Muscle of arm (tissue), 14 donors: ENCODE measurements at places on chromosomes 2 and 18. TPM values are rescaled to one million over a fixed set of nuclear protein-coding genes. Genes with fewer than 3 reads are reported as not detected.

Gene TFCP2L1
- 0.14 TPM for polyA plus RNA-seq

Gene REG3A
- polyA plus RNA-seq: not detected

Gene FAM228A
- polyA plus RNA-seq: 0.65 TPM

DNA sequence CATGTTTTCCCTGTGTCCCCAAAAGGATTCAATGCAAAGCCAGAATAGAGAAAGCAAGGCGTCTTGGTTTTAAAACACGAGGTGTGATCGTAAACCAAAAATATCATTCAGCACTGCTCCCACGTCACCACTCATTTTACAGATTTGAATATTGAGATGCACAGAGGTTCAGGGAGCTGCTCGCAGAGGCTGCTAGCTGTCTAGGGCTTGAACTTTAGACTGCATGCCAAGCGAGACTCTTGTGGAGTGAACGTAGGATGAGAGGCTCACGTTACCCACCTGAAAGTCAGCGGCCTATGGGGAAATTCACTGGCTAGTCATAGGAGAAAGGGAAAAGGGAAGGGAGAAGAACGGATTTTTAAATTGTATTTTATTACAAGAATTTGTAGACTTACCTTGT lies 130.1 kb downstream of the MBP start:
- DNase-seq: no peak

DNA sequence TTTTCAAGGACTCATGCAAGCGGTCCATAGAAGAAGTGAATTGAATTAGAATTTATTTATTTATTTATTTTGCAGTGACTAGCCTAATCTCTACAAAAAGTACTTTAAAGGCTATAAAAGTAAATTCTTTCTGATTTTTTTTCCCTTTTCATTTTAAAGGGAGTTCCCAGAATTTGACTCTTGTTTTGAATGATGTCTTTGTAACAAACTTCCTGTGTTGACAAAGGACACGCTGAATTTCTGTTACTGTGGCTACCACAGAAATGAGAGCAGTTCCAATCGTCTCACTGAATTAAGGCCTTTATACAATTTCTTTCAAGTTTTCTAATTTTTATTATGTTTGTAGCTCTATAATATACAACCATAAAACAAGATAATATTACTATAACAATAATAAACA lies 46.3 kb upstream of the LPIN2 start:
- no peak for DNase-seq

DNA sequence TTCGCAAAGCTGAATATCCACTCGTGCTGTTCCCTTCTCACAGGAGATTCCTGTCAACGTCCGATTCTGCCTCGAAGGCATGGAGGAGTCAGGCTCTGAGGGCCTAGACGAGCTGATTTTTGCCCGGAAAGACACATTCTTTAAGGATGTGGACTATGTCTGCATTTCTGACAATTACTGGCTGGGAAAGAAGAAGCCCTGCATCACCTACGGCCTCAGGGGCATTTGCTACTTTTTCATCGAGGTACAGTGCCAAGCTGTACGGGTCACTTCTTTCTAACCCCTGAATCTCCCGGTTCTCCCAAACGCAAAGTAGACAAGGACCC lies 14.6 kb downstream of the CNDP2 start:
- DNase-seq: no peak

Gene LRRC30
- polyA plus RNA-seq: 8.2 TPM

- DNase-seq: no peak
Observed at GRCh38 chr18:59686260-59686659, 11.0 kb downstream of the CCBE1 start.

Gene ZSWIM2
- polyA plus RNA-seq: not detected

DNA sequence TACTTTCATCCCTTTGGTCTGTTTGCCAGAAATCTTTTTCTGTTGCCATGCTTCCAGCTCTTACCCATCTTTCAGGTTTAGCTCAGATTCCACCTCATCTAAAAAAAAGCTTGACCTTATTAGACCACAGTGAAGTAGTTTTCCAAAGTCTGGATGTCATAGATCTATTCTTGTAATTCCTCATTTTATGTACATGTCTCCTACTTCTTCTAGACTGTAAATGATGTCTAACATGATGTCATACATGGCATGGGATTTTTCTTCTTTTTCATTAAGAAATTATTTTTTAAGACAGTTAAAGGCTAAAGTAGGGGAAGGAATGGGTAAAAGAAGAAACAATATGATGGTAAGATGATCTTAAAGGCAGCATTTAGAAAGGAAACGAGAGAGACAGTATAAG lies 11.3 kb downstream of the GLS start:
- DNase-seq: no peak

Gene VIT
- polyA plus RNA-seq: not detected

DNA sequence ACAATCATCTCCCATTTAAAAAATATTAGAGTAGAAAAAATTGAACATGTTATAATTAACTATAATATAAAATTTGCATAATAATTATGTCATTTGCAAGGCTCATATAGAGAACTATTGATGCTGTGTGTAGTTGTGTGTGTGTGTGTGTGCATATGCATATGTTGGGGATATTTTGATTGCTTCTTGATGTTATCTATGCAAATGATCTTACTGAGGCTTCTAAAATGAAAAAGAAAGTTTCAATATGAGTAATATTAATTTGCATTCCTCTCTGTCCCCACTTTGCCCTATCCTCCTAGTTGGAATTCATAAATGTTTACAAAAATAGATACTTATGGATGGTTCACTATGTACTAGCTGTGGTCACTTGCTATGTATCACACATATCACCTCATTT lies 523.3 kb downstream of the TRIB2 start:
- no peak for DNase-seq

Gene CRYGD
- not detected for polyA plus RNA-seq

Gene PIEZO2
- polyA plus RNA-seq: 30.9 TPM

- DNase-seq: no peak
Observed at GRCh38 chr2:125427721-125428315, 1228.1 kb upstream of the GYPC start.

- no peak for DNase-seq
Observed at GRCh38 chr18:71209944-71210343, 921.1 kb downstream of the SOCS6 start.

Gene BOLL
- 2.5 TPM for polyA plus RNA-seq

Gene DGUOK
- polyA plus RNA-seq: not detected

DNA sequence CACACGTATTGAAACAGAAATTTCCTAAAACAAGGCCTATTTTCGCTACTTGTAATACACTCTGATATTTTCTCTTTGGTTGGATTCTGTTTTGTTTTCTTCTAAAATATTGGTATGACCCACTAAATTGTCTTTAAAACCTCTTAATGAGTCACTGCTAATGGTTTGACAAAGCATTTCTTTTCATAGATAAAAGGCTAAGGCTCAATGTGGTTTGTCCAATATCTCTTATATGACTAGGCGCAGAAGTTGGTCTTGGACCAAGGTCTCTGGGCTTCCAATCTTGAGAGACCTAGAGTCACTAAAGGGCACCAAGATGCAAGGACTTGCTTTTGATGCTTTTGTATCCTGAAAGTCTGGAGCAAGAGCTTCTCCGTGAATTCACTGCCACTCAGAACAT lies 498.2 kb upstream of the TCF4 start:
- DNase-seq: no peak

DNA sequence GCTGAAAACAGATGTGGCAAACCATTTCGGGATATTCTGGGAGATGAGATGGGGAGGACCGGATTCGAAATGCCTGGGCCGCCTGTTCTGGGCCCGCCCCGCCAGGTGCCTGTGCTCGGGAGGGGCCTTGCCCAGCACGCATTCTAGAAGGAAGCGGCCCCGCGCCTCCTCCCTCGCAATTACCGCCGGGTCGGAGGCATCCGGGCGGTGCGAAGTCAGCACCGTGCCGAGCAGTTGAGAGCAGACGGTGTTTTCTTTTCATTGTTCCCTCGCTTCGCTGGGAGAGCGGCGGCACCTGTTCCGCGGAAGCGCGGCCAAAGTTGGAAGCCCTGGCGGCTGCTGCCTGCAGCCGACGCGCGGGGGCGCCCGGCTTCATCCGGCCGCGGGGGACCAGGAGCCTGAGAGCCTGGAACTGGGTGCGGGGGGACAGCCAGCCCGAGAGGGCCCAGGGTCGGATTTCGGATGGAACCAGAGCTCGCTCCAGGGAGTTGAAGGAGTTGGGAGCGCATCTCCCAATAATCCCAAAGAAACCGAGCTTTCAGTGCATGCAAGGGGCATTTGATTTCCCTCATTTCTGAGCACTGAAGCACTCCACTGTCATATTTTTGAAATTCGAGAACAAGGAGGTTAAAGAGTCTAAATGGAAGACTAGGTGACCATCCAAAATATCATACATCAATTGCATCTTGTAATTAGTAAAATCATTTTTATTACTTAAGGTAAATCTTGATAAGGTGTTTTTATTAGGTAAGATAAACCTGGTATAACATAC lies 241.8 kb upstream of the RAB12 start:
- DNase-seq: peak; percentile 31
